ENCODE measurements at places on chromosomes 4 and X.

- no peak for DNase-seq
Measured at GRCh38 chr4:125187226-125188176, 127.3 kb upstream of the FAT4 start.

GRCh38 chrX:8851231-8851886 is 50.2 kb upstream of the FAM9A start:
- no peak for DNase-seq

DNA sequence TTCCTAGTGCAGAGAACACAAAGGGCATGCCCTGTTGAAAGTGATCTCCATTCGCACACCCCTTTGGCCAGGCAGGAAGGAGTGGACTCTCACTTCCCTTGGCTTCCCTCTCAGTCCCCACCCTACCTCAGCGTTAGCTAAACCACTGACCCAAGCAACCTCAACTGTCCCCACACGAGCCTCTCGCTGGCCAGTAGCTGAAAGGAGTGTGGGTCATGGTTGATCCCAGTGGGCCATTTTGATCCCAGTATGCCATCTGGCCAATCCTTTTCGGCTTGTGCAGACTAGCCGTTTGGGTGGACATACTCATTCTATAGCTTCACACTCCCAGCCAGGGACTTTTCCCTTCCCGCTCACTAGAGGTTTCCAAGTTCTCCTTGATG is 24.4 kb upstream of the BCORL1 start:
- no peak for DNase-seq

GRCh38 chr4:85760511-85760910 is 285.6 kb downstream of the ARHGAP24 start:
- DNase-seq: no peak

- DNase-seq: peak; percentile 15
Measured at GRCh38 chr4:71241501-71242288, 97.1 kb upstream of the SLC4A4 start.

GRCh38 chrX:31497086-31497485 is 425.2 kb upstream of the FTHL17 start:
- no peak for DNase-seq

- DNase-seq: no peak
Measured at GRCh38 chr4:139253713-139254112, 26.3 kb downstream of the MGARP start.

- DNase-seq: no peak
Measured at GRCh38 chr4:92382128-92382527, 78.4 kb downstream of the GRID2 start.

- DNase-seq: no peak
Measured at GRCh38 chr4:7874838-7875237, 64.8 kb downstream of the AFAP1 start.

DNA sequence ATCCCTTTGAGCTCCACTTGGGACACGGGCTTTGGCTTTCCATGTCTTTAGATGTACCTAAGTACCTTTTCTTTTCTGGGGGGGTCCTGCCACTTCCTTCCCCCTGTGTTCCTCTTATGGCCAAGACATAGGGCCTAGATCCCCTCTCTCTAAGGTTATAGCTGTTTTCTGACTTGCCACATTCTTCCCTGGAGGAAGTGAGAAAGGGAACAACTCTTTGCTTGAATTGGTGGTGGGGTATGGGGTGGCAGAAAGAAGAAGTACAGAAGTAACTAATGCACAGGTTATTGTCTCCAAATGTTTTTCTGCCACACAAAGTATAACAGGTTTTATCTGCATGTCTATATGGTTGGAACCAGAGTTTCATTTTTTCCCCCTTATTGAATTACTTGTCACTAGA is 29.7 kb upstream of the DIPK2B start:
- DNase-seq: peak; percentile 8

DNA sequence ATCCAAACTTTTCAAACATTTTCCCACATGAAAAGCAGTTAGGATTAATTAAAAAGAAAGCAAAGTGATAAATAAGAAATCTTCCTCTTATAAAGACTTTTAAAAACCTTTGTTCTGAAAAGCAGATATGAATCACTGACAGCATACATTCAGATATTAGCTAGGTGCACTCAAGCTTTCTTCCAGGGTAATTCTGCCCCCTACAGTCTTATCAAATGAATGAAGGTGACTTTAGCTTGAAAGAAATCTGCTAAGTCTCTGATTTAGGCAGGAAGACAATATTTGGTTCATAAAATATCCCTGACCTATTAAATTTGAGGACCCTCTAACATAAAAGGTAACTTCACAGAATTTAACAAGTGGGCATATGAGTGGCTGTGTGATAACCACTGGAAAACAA is 209.1 kb upstream of the FAM47A start:
- no peak for DNase-seq

DNA sequence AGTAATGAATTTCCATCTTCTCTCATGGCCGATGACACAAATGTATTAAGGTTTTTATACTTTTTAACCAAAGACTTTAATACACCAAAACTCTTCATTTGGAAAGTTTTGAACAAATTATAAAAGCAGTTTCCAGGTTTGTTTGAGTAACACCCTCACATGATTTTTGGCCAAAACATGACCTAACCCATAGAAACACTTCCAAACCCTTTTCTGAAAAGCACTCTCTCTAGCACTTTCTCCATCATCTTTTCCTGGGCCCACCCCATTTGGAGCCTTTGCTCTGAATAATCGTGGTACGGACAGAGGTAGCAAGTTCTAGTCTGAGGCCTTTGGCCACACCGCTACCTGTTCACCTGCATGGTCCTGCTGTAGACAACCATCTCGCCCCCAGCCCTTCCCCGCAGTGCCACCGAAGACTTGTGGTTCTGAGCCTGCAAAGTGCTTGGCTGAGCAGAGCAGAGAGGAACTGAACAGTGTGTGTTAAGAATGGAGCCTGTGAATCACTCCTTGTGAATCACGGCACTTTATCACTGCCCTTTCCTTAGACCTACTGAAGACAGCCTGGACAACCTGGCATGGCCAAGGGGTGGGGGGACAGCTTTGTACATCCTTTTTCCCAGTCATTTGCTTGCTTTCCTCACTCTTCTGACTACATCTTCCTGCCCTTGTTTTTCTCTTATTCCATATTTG is 181.8 kb downstream of the PTTG2 start:
- no peak for DNase-seq

GRCh38 chr4:122777846-122778673 is 45.6 kb downstream of the BBS12 start:
- no peak for DNase-seq

GRCh38 chr4:20042769-20043168 is 208.9 kb upstream of the SLIT2 start:
- DNase-seq: no peak

GRCh38 chr4:87865288-87865687 is 32.5 kb downstream of the MEPE start:
- no peak for DNase-seq

DNA sequence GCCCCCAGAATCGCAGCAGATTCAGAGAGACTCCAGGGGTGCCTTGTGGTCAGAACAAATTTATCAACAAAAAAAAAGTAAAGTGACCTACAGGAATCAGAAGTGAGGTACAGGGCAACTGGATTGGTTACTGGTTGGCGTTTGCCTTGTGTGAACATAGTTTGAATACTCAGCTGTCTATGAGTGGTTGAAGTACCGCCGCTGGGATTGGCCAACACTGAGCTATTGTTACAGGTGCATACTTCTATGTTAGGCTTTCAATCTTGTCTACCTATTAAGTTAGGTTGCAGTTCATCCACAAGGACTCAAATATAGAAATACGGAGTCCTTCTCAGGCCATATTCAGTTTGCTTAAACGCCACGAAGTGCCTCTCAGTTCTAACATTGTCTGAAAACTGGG is 993.5 kb upstream of the PRKX start:
- DNase-seq: no peak

GRCh38 chr4:93684571-93684970 is 144.0 kb upstream of the ATOH1 start:
- no peak for DNase-seq

DNA sequence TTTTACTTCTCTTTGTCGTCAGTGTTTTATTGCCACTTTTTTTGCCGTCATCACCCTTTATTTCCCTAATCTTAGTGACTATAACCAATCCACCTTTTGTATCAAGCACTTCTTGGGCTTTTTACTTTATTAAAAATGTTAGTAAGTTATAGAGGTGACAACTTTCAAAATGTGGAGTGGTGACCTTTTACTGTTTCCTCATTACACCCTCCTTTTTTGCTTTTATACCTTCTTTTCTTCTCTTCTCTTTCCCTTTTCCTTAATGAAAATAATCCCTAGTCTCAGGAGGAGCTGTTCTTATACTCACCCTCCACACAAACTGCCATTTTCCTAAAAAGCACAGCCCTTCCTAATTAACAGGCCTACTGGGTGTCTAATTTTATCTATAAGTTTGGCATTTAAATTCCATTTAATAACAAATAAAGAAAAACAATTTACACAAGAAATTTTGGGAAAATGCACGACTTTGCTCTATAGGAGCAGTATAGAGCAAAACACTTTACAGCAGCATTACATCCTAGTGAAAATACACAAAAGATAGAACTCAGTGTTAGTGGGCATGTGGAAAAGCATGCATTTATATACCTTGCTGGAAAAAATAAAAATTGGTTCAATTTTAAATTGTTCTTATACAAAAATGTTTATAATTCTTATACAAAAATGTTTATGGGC is 27.3 kb downstream of the BBS12 start:
- peak; percentile 46 for DNase-seq

- no peak for DNase-seq
Measured at GRCh38 chr4:172601195-172601594, 567.4 kb upstream of the GALNT7 start.

GRCh38 chr4:120839974-120840751 is 82.4 kb downstream of the PRDM5 start:
- DNase-seq: no peak

DNA sequence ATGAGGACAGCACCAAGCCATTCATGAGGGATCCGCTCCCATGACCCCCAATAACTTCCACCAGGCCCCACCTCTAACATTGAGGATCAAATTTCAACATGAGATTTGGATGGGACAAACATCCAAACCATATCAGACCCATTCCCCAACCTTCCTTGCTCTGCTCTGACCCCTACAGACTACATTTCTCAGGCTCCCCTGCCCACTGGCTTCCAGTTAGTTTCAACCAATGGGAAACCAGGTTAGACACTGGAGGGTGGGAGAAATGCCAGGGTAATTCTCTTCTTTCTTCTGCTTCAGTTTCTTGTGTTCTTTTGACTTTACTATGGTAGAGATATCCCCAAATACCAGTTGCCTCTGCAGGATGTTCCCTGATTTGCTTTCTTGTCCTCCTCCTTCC is 125.7 kb downstream of the CLCN4 start:
- DNase-seq: no peak

- peak; percentile 42 for DNase-seq
Measured at GRCh38 chrX:107978707-107979307, 3.4 kb downstream of the TEX13B start.

GRCh38 chr4:6541789-6542188 is 33.2 kb upstream of the MAN2B2 start:
- DNase-seq: no peak

GRCh38 chr4:37528166-37528885 is 157.8 kb downstream of the RELL1 start:
- no peak for DNase-seq

DNA sequence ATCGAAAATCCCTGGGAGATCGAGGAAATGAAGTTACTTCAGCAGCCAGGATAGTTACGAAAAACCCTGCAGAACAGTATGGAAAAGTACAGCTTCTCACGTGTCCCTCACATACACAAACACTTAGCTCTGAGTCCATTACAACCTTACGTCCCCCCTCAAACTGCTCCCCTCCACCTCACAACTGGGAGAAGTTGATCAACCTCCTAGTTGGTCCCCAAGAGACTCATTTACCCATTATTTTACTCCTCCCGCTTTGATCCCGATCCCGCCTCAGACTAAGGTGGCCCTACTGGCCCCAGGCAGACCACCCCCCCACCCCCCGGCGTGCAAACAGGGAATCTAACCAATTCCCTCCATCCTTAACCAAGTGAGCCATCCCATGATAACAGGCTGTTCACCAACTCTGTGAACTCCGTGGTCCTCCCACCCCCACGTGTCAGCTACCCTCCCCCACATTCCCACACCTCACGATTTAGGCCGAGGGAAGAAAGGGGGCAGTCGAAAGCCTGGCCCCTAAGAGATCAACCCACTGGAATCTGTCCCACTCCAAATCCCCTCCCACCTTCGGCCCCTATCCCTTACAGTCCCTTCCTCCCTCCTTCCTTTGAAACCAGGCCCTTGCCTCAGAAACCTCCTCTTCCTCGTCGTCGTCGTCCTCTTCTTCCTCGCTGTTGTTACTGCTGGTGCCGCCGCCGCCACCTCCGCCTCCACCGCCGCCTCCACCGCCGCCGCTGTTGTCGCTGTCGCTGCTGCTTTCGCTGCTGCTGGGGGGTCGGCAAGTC is 755 bp downstream of the ANKRD17 start:
- peak; percentile 64 for DNase-seq

DNA sequence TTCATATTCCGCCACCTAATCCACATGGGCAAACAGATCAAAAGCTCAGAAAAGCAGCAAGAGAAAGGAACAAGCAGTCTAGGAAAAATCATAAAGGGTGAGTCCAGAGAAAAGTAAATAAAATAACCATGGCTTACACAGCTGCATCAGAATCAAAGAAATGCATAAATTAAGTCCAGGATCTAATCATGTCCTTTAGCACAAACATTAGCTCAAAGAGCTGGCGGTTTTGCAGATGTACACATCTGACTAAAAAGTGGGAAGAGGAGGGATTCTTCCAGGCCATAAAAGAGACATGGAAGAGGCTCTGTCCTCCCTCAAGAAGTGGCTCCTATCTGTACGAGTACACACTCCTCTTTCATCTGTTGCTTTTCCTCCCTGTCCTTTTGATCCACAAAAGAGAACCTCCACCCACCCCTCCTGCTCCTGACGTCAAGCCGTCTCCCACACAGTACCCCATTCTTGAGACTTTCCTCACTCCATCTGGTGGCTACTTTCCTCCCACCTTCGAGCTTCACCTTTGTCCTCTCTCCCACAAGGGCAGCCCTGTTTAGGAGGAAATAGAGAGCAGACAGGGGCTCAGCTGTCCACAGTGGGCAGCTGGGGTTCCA is 92.5 kb downstream of the RASL11B start:
- DNase-seq: no peak

DNA sequence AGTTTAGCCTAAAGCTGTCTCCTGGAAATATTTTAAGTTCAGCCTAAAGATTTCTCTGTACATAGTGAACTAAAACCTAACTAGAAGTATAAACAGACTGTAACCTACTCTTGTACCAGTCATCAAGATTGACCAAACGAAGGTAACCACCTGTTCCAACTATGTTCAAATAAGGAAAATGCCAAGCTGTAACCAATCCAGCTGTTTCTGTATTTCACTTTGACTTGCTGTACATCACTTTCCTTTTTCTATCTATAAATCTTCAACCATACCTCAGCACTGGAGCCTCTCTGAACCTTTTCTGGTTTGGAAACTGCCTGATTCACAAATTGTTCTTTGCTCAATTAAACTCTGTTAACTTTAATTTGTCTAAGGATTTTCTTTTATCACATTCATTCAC is 3.1 kb upstream of the CYSLTR1 start:
- no peak for DNase-seq

GRCh38 chrX:140040386-140040785 is 75.1 kb upstream of the CXorf66 start:
- peak; percentile 7 for DNase-seq
